ENCODE measurements at places on chromosomes 5 and 9.

DNA sequence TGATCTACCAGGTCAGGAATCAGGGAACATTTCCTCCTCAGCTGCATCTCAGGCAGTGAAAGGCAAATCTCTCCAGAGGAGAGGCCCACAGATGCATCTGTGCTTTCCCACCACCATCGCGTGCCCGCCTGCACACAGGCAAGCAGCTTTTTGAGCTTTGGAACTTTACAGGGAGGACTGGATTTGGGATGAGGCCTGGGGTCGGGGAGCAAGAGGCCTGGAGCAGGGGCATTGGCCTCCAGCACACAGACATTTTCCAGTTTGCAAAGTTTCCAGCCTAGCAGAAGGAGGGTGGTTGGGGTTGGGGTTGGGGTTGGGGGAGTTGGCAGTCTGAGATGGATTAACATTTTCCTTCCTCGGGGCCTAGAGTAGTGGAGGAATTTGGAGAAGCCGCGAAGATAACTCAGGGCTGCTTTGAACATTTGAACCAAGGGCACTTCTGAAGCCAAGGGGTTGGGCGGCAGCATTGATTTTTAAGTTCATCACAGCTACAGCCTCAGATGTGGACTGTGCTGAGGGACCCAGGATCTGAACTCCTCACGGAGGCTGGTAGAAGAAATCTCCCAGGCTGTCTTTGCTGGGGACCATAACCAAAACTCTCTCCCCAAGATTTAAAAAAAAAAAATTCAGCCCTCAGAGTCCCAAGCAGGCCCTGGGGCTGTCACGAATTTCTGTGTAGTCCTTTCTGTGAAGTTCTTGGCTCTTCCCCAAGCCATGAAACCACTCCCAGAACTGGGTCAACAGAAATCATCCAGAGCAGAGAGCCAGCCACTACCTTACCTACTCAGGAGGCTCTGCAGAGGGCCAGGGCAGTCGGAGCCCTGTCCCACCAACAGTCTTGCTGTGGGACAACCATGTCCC lies 25.6 kb downstream of the C5orf15 start:
- DNase-seq = no peak

GRCh38 chr9:89920131-89920530 lies 315.3 kb downstream of the GADD45G start:
- DNase-seq = no peak

DNA sequence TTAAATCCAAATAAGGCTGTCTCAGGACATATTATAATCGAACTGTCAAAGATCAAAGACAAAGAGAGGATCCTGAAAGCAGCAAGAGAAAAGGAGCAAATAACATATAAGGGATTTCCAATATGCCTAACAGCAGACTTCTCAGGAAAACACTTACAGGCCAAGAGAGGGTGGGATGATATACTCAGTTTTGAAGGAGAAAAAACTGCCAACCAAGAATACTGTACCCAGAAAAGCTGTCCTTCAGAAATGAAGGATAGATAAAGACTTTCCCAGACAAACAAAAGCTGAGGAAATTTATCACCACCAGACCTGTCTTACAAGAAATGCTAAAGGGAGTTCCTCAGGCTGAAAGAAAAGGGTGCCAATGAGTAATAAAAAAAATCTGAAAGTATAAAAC lies 16.0 kb downstream of the EGFLAM start:
- no peak for DNase-seq

- DNase-seq = peak; percentile 64
These were observed 175.9 kb downstream of the MAN2A1 start for GRCh38 chr5:109865637-109866036.

GRCh38 chr9:129282731-129283211 lies 104.7 kb upstream of the IER5L start:
- peak; percentile 60 for DNase-seq

- no peak for DNase-seq
These were observed 219.9 kb downstream of the COX7C start for GRCh38 chr5:86837610-86838009.

DNA sequence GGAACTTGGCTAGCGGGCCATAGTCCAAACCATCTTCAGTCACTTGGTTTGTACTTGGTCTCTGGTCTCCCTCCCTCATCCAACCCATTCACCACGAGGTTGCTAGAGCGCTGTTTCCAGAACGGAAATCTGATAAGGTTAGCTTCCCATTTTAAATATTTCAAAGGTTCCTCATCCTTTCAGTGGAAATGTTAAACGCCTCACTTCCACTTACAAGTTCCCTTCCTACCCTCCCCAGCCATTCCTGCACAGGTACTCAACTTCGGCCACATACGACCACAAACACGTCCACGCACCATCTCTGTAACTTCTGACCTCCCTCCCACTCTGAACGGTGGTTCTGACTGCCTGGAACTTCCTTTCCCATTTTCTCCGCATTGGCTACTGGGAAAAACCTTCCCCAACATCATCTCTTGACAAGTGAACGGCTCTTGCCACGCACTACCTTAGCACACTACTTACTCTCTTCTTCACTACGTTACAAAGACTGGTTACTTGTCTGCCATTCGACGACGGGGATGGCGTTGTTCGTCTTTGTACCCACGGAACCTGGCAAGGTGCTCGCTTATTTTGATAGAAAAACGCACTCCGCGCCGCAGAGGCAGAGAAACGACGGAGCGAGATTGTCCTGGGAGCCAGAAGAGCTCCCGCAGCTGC lies 629 bp downstream of the CCNH start:
- DNase-seq = peak; percentile 30

DNA sequence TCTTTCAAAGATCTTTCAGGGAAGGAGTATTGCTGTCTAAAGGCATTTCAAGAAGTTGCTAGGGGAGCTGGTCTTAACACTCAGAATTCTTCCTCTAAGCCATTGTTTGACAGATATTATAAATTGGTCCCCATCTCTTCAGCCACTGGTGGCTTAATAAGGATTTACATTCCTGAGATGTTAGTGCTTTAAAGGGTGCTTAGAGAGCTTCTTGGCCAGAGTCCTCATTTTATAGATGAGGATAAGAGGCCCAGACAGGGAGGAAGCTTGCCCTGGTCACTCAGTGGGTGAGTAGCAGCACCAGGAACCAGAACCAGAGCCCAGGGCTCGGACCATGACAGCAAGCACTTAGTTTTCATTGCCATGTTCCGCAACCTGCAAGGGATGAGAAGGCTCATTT lies 53.2 kb downstream of the GALNT10 start:
- DNase-seq = peak; percentile 47

GRCh38 chr5:123992641-123993040 lies 480.7 kb downstream of the CSNK1G3 start:
- peak; percentile 24 for DNase-seq

- no peak for DNase-seq
These were observed 48.8 kb downstream of the SMIM23 start for GRCh38 chr5:171834461-171834860.

DNA sequence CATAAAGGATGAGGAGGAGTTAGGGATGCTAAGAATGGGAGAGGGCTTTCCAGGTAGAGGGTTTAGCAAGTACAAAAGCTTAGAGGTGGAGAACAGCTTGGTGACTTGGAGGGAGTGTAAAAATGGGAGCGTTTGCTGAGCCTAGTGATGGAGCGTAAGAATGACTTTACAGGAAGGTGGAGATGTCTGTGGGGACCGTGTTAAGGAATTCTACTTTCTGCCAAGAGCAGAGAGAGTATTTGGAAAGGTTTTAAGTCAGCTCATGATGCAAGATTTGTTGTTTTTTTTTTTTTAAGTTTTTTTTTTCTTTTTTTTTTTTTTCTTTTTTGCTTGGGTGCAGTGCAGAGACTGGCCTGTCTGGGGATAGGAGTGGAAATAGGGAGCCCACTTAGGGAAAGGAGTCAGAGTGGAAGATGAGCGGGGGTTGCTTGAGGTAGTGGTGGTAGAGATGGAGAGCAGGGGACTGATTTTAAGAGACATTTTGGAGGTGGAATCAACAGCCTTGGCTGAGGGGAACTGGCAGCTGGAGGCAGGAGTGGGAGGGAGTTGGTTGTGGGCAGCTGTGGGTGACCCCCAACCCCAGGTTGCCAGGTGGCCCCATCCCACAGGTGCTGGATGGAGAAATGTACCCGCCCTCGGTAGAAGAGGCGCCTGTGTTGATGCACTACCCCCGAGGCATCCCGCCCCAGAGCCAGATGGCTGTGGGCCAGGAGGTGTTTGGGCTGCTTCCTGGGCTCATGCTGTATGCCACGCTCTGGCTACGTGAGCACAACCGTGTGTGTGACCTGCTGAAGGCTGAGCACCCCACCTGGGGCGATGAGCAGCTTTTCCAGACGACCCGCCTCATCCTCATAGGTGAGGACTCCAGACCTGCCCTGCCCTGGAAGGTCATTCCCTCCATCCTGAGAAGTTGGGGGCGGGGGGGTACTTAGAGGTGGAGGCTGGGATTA lies 12.4 kb downstream of the PTGS1 start:
- DNase-seq = no peak

- peak; percentile 52 for DNase-seq
These were observed 6.5 kb upstream of the MLANA start for GRCh38 chr9:5884191-5884590.

- DNase-seq = no peak
These were observed 83.6 kb downstream of the MVB12B start for GRCh38 chr9:126410229-126410628.

DNA sequence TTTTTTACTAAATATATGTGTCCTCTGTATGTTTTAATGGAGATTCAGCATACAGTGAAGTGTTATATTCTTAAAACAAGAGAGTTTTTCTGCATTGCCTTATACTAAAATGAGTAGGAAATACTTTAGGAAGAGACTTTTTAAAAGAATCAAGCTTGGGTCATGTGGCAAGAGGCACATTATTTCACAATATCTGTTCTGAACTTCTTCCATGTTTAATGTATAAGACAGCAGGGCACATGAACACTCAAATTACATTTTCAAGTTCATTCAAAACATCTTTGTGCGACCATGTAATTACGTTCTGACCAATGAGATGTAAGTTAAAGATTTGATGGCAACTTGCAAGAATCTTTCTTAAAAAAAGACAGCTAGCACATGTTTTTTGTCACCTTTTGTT lies 1055.9 kb downstream of the NR2F1-AS1 start:
- DNase-seq = no peak

DNA sequence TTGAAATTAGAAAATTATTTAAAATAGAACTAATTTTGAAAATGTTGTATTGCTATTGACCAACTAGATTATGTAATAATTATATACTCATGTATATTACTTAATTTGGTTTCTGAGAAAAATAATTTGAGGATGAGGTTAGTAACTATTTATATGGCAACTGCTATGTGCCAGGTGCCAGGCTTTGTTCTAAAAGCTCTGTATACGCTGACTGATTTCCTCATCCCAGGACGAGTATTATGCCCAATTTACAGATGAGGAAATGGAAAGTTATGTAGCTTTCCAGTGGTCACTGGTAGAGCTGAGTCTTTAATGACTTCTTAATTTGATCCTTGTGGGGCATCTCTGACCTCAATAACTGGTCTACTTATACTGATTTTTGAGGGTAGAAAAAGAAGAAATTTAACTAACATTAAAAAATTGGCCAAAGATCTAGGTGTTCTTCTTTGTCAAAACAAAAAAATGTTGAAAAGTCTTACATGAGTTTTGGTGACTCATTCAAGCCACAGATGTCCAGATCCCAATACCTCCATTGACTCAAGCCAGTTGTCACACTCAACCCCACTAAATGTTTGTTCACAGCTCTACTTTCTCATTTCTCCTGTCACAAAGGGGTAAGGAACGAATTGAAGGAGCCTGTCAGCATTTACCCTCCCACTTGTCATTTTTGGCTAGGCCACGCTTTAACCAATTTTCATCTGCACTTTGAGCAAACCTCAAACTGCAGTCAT lies 228.1 kb upstream of the MEF2C start:
- no peak for DNase-seq

DNA sequence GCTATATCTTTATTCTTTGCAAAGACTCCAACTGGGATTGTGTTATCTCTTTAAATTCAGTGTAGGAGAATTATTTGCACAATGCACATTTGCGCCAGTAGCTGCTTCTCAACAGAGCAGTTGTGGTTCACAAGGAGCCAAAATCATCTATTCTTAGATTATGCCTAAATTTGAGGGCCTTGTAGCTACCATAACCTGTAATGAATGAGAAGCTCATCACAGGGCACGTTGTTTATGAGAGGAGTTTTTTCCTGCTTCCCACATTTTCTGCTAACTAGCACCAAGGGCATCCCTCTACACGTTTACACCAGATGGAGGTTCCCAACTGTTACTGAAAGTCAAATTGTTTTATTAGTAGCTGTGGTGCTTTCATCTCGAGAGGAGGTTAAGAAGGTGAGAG lies 322.4 kb downstream of the TMEM161B start:
- DNase-seq = no peak

- no peak for DNase-seq
These were observed 655 bp downstream of the GRIN1 start for GRCh38 chr9:137139468-137140150.

DNA sequence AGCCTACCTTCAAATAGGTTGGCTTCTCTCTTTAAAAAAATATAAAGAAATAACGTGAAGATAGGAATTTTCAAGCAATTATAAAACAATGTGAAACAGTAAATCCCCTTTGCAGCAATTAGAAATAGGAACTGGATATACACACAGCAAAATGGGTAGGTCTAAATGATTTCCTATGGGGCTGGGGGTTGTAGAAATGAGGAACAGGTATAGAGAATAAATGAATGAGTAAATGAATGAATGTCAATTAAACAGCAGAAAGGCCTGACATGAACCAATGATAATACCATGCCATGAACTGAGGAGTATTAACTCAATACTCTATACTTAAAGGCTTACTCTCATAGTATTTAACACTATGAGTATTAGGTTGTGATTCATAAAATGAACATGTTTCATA lies 21.6 kb downstream of the SSBP2 start:
- DNase-seq = no peak

DNA sequence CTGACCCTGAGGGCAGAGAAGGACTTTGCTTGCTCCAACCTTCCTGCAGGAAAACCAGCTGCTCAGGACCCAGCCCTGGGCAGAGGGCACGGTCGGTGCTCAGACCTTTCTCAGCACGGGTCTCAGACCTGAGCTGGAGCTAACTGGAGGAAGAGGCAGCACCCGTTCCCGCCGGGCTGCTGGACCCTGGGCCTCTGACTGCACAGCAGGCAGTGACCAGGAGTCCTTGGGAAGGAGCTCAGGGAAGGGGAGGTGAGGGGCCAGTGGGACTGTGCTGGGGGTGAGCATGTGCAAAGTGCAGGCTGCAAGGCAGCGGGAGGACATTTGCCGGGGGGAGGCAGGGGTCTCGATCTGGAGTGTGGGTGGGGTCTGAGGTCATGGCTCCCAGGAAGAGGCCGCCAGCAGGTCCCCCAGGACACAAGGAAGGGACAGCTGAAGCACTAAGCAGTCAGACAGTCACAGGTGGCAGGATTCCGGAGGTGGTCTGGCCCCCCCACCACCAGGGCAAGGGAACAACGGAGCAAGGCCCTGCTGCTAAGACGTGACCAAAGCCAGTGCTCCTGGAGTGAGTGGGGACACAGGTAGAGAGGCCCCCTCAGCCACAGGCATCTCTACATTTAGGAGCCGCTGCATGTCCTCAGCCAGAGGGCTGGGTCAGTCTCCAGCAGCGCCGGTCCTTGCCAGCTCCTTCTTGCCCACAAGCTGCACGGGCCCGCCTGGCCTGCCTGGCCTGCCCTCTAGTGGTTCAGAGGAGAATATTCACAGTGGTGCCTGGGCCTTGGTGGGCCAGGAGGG lies 4.8 kb upstream of the DPM2 start:
- DNase-seq = peak; percentile 81

GRCh38 chr9:63859475-63860215 lies 1425.4 kb downstream of the FOXD4L5 start:
- DNase-seq = peak; percentile 75

GRCh38 chr9:89278997-89279739 lies 31.8 kb upstream of the CKS2 start:
- DNase-seq = peak; percentile 10

- DNase-seq = no peak
These were observed 26.4 kb upstream of the PIK3R1 start for GRCh38 chr5:68189171-68189570.

GRCh38 chr5:133242221-133242835 lies 190.5 kb downstream of the HSPA4 start:
- no peak for DNase-seq
